ENCODE measurements at places on chromosomes 5 and 9. TPM values are rescaled to one million over a fixed set of nuclear protein-coding genes. Genes with fewer than 3 reads are reported as not detected.

- no peaks in the 10 kb centered on the region for H3K36me3 ChIP-seq
- H3K4me1 ChIP-seq: no peaks in the 10 kb centered on the region
- DNase-seq: no peak
- no peak overlapping the region for H3K27ac ChIP-seq
- H3K4me3 ChIP-seq: no peak overlapping the region
These were observed 197.7 kb downstream of the NTRK2 start for GRCh38 chr9:84867186-84867585.

- no peaks in the 10 kb centered on the region for H3K27me3 ChIP-seq
- DNase-seq: no peak
- H3K4me3 ChIP-seq: no peak overlapping the region
- peaks cover 12% of the 10 kb centered on the region for H3K4me1 ChIP-seq
- no peaks in the 10 kb centered on the region for H3K36me3 ChIP-seq
These were observed 56.0 kb downstream of the AUH start for GRCh38 chr9:91305596-91306295.

The ZNF169 gene
- total RNA-seq: 13.6 TPM

The KLF4 gene
- 63.8 TPM for total RNA-seq

The XRCC4 gene
- 5.5 TPM for total RNA-seq

The DMRT3 gene
- total RNA-seq: not detected

DNA sequence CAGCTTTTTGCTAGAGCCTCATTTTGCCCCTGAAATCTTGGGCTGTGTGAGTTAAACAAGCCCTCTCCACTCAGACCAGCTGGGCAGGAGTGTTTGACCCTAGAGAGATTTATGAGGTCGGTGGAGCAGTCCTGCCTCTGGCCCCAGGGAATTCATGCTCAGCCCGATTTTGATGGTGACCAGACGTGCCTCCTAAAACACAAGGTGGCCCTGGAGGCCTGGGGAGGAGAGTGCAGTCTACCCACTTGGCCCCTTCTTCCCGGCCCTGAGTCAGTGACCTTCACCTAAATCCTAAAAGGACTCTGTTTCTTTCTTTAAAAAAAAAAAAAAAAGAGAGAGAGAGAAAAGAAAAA, 86.6 kb upstream of the SAP30L start:
- peaks cover 5% of the 10 kb centered on the region for H3K4me1 ChIP-seq
- no peaks in the 10 kb centered on the region for H3K36me3 ChIP-seq
- no peak overlapping the region for H3K4me3 ChIP-seq
- H3K27ac ChIP-seq: no peak overlapping the region

DNA sequence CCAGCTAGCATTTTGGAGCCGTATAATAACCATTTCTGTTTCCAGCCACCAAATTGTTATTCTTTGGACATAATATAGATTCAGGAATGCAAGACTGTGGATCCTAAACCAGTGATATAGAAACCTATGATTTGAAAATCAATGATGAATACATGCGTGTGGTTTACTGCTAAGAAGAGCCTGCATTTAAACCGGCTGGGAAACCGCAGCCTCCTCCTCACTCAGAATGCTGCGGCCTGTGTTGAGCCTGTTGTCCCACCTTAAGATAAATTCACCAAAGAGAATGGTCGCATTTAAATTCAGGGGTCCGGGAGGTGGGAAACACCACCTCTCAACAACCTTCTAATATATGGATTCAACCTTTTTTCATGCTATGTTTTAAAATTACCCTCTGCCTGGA, 148.0 kb downstream of the MEF2C start:
- no peak overlapping the region for H3K4me3 ChIP-seq
- peaks cover 81% of the 10 kb centered on the region for H3K4me1 ChIP-seq
- peak overlapping the region; percentile 85 for H3K27ac ChIP-seq
- H3K36me3 ChIP-seq: peaks cover 18% of the 10 kb centered on the region

DNA sequence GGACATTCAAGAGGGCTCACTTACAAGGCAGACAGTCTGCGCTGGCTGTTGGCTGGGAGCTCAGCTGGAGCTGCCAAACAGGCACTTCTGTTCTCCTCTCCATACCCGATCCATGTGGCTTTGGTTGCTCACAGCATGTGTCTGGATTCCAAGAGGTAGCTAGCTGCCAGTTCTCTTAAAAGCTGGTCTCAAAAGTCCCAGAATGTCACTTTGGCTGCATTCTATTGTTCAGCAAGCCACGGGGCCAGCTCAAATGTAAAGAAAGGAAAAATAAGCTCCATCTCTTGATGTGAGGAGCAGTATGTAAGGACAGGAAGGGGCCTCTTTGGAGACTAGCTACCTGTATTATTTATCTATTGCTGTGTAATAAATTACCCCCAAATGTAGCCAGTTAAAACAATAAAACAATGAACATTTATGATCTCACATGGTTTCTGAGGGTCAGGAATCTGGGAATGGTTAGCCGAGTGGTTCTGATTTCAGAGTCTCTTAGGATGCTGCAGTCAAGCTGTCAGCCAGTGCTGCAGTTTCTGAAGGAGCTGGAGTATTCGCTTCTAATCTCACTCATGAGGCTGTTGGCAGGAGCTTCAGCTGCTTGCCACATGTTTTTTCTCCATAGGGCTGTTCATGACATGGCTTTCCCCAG, 112.7 kb upstream of the CLINT1 start:
- no peak overlapping the region for H3K27ac ChIP-seq
- H3K36me3 ChIP-seq: no peaks in the 10 kb centered on the region
- H3K27me3 ChIP-seq: no peaks in the 10 kb centered on the region
- no peak overlapping the region for H3K4me3 ChIP-seq

DNA sequence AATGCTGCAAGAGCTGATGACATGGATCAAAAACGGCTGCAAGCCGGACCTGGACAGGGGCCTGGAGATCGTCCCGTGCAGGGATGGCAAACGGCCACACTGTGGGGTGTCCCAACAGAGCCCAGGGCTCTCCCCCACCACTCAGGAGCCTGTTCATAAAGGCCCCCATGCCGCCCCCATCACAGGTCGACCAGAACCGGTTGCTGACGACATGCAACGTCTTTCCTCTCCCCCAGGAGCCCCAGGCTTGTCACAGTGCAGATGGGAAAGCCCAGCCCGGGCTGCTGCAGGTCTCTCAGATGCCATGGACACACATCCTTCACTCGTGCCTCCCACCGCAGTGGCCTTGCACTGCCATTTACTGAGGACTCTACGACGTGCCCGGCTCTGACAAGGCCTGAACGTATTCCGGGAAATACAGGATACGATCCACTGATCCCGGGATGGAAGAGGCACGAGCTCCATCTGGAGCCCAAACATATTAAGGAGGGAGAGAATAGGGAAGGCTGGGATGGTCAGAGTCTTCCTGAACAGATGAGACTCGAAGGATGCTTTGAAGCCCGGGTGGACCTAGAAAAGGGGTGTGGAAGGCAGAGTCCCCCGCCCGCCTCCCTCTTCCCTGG, 76.5 kb upstream of the SARDH start:
- no peaks in the 10 kb centered on the region for H3K27me3 ChIP-seq
- DNase-seq: no peak
- no peak overlapping the region for H3K4me3 ChIP-seq
- no peak overlapping the region for H3K27ac ChIP-seq

The PDGFRB gene
- total RNA-seq: 84.1 TPM

The DND1 gene
- total RNA-seq: 1.6 TPM

DNA sequence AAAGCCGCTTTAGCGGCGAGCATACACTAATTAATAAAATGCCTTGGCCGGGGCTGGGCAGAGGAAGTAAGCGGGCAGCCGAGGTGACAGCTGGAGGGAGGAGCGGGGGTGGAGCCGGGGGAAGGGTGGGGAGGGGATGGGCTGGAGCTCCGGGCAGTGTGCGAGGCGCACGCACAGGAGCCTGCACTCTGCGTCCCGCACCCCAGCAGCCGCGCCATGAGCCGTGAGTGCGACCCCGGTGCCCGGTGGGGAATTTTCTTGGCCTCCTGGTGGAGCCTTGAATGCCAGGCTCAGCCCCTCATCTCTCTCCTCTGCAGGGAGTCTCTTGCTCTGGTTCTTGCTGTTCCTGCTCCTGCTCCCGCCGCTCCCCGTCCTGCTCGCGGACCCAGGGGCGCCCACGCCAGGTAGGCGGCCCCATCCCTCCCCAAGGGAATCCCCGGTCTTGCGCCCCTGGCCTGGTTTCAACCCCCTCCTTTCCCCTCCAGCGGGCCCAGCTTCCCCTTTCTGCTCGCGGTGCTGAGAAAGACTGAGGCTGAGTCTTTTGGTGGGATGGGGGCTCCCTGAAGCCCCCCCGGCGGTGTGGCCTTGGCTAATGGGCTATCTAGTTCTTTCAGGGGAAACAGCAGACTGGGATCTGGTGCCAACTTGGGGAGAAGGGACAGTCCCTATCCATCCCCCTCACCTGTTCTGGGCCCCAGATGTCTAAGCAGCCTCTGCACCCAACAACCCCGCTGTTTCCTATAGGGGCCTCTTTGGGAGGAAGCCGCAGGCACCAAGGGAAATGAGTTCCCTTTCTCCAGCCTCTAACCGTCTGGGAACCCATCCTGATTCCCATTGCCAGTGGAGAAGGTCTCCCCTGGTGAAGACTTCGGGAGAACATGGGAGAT, at the start of gene PTGS1:
Gene PTGS1, plus strand, starts transcription at position 156 of the 887 bp plus-strand sequence. Its CDS starts 61 bp downstream, at position 217.
- no peaks in the 10 kb centered on the region for H3K36me3 ChIP-seq
- peaks cover 29% of the 10 kb centered on the region for H3K4me1 ChIP-seq
- H3K27me3 ChIP-seq: peaks cover 6% of the 10 kb centered on the region
- peak; percentile 90 for DNase-seq
- peak within 1 kb of the TSS; percentile 29 for H3K27ac ChIP-seq
- H3K4me3 ChIP-seq: peak within 1 kb of the TSS; percentile 50

GRCh38 chr9:73370053-73370452, 218.4 kb downstream of the ANXA1 start:
- H3K4me1 ChIP-seq: no peaks in the 10 kb centered on the region
- H3K27ac ChIP-seq: no peak overlapping the region
- H3K36me3 ChIP-seq: no peaks in the 10 kb centered on the region
- no peaks in the 10 kb centered on the region for H3K27me3 ChIP-seq

DNA sequence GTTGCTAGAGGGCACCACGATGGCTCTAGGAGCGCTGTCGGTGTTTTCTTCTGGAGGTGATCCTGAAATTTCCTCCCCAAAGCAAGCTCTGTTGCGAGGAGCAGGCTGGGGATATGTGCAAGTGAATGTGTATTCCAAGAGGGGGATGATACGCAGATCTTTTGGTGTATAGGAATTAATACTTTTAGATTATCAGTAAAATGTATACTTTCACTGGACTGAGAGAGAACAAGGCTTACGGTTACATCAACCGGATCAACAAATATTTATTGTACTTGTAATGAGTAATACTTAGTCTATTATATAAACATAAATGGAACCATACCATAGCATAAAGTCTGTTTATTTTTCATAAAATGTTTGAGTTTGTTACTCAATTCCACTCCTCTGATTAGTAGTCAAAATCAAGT, 632 bp upstream of the PRKAA1 start:
- H3K4me3 ChIP-seq: peak overlapping the region; percentile 98
- DNase-seq: no peak
- no peaks in the 10 kb centered on the region for H3K36me3 ChIP-seq
- no peaks in the 10 kb centered on the region for H3K27me3 ChIP-seq

The CCDC180 gene
- total RNA-seq: 9.5 TPM

DNA sequence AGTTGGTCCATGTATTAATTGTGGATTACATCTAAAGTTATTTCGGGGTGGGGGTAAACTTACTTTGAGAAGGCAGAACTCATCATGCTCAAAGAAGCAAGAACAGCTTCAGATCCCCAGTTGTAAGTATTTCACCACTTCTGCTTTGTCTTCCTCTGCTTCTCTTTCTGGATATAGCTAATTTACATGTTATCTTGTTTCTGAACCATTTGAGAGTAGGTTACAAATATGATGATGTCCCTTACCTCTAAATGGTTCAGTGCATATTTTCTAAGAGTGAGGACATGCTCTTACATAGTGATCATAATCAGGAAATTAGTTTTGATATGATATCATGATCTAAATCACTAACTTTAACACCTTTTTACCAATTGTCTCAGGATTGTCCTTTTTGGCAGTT, 11.9 kb downstream of the TRIO start:
- peaks cover 38% of the 10 kb centered on the region for H3K4me1 ChIP-seq
- peak overlapping the region; percentile 75 for H3K27ac ChIP-seq
- H3K27me3 ChIP-seq: no peaks in the 10 kb centered on the region
- no peak for DNase-seq
- H3K36me3 ChIP-seq: no peaks in the 10 kb centered on the region

DNA sequence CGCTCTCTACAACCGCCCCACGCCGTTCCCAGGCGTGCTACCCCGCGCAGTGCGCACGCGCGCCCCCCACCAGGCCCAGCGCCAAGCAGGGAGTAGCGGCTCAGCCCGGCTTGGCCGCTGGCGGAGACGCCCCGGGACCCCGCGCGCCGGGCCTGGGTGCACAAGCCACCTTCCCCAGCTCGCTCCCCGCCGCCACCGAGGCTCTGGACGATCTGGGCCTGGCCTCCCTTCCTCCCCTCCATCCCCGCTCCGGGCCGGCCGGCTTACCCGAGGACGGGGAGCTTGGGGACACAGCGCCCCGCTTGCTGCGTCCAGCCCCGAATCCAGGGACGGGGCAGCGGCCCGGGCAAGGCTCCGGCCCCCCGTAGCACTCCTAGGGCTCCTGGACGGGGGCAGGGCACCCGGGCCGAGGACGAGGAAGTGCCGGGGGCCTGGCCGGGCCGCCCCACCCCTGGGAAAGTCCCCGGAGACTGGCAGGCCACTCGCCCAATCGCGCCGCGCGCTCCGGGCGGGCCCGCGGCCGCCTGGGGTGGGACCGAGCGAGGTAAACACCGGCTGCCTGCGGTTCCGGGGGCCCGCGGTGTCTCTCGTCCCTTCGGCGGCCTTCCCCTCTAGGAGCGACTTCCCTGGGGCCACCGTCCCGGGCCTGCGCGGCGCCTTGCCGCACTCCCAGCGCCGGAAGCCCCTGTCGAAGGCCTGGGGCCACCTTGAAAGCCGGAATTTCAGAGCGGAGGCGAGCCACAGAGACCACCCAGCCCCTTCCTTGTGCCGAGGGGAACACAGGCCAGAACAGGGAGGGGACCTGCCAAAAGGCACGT, at the start of gene TNIP1:
Gene TNIP1, minus strand, starts transcription at position 422 of the 818 bp plus-strand sequence. CDS start 15,939 bp downstream, outside the sequence.
- peaks cover 75% of the 10 kb centered on the region for H3K4me1 ChIP-seq
- H3K4me3 ChIP-seq: peak within 1 kb of the TSS; percentile 84
- H3K27ac ChIP-seq: peak within 1 kb of the TSS; percentile 99
- peaks cover 22% of the 10 kb centered on the region for H3K36me3 ChIP-seq
- no peaks in the 10 kb centered on the region for H3K27me3 ChIP-seq

DNA sequence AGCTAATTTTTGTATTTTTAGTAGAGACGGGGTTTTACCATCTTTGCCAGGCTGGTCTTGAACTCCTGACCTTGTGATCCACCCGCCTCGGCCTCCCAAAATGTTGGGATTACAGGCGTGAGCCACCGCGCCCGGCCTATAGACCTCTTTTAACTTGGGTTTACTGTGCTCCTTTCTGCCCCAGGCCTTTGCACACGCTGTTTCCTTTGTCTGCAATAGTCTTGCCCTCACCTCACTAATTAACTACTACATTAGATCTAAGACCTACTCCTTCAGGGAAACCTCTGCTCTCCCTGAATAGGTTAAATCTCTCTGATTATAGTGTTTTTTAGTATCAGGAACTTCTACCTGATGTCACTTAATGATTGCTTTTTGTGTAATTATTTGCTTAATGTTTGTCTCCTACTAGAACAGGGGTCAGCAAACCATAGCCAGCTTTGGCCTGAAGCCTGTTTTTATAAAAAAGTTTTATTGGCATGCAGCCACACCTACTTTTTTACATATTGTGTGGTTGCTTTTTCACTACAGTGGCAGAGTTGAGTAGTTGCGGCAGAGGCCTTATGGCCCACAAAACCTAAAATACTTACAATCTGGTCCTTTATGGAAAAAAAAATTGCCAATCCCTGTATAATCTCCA, 31.2 kb upstream of the TLE1 start:
- H3K4me3 ChIP-seq: no peak overlapping the region
- no peak overlapping the region for H3K27ac ChIP-seq
- DNase-seq: no peak
- no peaks in the 10 kb centered on the region for H3K4me1 ChIP-seq

The HMMR gene
- 5.4 TPM for total RNA-seq

The SLC22A4 gene
- 25.1 TPM for total RNA-seq

The IFNA10 gene
- total RNA-seq: not detected

Measured in spleen (tissue), 13 donors.